Activated CD8-positive, alpha-beta memory T cell treated with anti-CD3 and anti-CD28 coated beads for 4 hours (primary cell): ENCODE measurements at places on chromosomes 3 and 15.

DNA sequence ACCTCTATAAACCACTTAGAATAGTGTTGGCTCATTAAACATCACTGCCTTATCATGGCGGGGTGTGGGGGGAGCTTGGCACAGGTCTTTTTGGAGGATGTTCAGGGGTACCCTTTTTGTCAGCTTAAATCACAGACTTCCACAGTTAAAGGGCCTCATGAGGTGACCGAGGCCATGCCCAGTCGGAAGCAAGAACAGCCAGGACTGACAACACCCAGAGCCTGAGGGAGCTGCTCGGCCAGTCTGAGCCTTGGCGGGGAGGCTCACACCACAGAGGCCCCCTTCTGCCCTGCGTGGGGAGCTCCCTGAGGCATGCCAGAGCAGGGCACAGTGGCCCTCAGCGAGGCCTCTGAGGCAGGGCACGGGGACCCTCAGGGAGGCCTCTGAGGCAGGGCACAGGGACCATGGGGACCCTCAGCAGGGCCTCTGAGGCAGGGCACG, 49.5 kb downstream of the UMPS start:
- no peak for DNase-seq

DNA sequence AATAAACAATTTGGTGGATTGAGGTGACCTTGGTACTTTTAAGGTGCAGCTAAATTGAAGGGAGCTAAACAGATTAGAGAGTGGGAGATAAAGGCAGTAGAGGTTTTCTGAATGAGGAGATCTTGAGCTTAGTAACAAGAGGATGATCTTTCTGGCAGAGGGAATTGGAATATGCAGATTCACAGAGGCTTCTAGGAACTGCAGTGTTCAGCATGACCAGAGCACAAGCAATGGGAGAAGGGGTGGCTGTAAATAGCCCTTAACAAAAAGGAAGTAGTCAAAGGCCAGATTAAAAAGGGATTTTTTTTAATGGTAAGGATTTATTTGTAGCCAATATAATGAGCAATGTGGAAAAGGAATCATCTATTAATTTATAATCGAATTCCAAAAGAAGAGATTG, 5.7 kb upstream of the BNIP2 start:
- no peak for DNase-seq

GRCh38 chr3:121998611-121999473, 23.2 kb downstream of the ILDR1 start:
- DNase-seq = no peak

DNA sequence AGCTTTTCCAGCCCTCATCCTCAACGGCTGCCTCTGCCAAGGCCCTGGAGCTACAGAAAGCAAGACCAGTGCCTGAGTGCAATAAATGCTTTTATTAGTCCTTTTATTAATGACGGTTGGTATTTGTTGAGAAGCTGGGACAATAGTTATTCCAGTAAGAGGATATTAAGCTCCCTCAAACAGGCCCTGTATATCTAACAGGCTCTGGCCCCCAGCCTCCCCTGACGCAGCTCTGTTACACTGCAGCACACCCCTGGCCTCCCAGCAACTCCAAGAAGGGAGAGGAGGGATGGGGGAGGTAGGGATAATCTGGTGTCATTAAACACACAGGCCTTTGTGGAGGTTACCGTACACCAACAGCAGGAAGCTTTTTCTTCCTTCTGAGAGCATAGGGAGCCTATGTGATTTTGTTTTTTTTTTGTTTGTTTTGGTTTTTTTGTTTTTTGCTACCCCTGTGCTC, 30.8 kb upstream of the MAGEF1 start:
- no peak for DNase-seq

- DNase-seq = peak; percentile 52
Observed at GRCh38 chr3:71069797-71070196, 513.7 kb downstream of the FOXP1 start.

- DNase-seq = no peak
Observed at GRCh38 chr3:55459838-55460237, 27.3 kb downstream of the WNT5A start.

DNA sequence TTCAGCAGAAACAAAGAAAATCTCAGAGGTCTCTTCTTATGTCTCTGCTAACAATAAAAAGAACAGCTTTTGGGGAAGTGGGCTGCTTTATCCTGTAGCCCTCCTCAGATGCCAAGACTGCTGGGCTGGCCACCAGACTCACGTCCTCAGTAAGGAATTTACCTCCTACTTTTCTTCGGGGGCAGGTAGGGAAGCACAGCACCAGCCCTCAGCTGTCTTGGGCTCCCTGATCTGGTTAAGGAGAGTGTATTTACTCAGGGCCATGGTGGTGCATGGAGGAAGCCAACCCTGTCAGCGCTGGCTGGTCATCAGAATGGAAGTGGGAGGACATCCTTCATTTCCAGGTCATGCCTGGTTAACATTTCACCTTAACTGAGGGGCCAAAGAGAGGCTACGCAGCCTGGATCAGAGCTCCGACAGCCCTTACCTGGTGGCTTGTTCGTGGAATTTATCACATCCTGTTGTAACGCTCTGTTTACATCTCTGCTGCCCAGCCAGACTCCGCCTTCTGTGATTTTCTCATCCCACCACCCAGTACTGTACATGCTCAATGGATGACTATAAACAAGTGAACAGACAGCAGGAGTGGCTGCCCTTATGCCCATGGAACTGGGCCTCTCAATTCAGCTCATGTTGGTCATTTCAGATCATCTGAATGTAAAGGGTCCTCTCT, 108.3 kb downstream of the IGF2BP2 start:
- no peak for DNase-seq

GRCh38 chr3:124318014-124318413, 326.1 kb upstream of the ROPN1 start:
- DNase-seq = no peak

GRCh38 chr3:146065573-146066006, 95.4 kb downstream of the PLOD2 start:
- DNase-seq = no peak

DNA sequence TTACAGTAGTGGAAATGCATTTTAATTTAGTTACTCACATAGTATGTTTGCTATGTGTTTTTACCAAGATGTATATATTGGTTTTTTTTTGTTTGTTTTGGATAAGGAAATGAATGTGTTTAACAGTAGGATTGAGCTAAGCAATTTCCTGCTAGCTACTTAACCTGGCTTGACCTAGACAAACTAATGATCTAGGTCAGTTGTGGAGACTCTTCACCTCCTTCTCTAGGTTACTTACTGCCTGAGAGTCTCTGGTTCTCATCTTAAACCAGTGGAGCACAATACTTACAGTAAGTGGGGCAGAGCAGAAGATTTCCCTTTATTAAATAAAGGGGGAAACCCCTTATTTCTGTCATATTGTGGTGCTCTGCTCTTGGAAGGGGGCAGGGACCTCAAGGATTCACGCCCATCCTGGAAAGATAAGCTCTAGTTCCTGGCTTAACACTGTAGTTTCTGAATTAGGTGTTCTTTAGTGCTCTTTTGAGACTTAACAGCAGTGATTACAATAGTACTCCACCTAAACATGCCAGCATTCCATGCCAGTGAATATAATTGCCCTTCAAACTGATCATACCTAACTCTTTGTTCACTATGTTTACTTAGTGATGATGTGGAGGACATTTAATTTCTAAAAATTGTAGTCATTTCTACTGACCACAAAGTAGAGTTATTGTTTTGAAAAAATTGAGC, 79.9 kb downstream of the UBP1 start:
- no peak for DNase-seq

DNA sequence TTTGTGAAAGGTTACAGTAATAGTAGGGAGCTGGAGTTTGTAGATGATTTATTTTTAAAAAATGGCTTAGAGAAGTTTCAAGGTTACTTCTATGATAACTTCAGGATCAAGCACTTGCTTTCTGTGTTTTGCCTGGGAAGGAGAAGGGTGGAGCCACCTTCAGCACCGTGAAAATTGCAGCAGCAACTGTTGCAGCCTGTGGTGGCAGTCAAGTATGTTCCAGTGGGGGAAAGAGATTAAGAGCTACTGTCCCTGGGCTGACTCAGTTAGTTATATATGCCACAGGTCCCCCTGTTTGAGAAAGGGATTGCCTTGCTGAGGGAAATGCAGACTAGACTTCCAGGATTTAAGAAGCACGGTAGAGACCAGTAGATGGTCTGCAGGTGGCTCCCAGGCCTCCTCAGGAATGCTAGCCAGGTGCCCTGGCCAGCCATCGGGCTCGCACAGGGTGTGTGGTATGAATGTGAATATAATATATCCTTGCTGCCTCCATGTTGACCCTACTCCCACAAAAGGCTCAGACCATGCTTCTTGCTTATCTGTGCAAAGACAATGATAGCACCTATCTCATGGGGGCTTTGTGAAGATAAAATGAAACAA, 389.5 kb downstream of the CACNA2D3 start:
- no peak for DNase-seq

- no peak for DNase-seq
Observed at GRCh38 chr15:67880651-67881182, 40.9 kb upstream of the RNU6-1 start.

- DNase-seq = no peak
Observed at GRCh38 chr15:50353251-50353974, 1.6 kb downstream of the GABPB1 start.

- no peak for DNase-seq
Observed at GRCh38 chr15:76964157-76964556, 30.8 kb upstream of the PSTPIP1 start.

DNA sequence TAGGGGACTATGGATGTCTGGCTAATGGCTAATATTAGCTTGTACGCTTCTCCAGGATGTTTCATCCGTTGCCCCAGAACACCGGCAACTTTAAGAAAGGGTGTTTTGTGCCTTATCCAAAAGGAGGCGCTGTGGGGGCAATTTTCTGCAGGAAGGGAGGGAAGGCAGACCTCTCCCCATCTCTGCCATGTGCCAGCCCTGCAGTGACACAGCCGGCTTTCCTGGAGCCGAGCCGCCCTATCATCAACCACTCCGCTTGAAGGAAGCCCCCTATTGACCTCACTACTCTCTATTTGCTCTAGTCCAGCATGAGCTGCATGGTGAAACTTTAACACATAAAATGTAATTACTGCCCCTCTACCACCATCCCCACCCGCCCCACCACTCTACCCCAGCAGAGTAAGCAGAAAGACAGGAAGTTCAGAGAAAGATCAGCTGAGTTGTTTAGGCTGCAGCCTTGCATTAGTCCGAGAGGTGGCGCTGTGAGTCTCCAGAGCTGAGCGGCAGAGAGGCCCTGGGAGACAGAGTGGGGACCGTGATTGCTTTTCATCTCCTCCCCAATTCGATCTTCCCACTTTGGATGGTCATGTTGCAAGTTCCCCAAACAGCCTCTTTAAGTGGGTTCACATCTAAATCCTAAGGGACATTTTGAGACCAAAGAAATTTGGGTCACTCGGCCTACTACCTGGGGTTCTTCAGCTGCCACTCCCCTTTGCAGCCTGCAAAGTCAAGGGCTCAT, 24.5 kb upstream of the RAD18 start:
- no peak for DNase-seq

DNA sequence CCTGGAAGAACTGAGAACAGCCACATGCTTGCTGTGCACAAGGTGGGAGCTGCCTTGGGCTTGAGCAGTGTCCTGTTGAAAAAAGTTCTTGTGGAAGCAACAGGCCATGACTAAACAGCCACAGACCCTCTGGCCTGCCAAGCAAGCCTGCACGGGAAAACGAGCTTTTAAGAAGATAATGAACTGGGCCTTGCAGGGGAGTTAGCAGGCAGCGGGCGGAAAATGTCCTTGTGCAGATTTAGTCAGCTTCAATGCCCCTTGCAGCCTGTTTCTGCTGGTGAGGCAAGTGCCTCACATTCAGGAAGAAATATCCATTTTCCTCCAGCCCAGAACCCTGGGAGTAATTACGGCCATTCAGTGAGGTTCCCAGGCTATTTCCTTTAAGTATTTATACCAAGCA, 126.2 kb upstream of the KLHL25 start:
- DNase-seq = no peak

GRCh38 chr3:156455839-156456238, 99.1 kb downstream of the SSR3 start:
- DNase-seq = no peak

DNA sequence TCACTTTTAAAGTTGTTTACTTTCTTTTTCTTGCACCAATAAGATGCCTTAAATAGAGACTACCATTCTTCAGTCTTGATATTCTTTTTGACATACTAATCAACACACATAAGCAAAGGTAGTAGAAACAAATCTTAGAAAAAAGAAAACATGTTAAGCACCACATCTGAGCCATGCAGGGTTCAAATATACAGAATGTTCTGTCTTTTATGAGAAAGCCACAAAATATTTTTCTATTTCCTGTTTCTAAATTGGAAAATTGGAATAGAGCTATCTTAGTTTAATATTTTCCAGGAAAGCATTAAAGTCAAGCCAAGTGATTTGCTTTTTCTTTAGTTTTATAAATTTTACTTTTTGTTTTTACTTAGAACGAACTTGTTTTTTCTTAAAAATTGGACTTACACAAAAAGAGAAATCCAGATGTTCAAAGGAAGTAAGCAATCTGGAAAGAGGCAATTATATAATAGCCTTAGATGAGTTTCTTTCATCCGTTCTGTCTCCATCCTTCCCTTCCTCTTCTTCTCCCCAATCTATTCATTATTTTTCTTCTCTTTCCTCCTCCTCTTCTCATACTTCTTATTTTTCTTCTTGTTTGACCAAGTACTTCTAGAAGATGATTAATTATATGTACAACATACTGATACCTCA, 731.7 kb downstream of the SQOR start:
- DNase-seq = no peak

DNA sequence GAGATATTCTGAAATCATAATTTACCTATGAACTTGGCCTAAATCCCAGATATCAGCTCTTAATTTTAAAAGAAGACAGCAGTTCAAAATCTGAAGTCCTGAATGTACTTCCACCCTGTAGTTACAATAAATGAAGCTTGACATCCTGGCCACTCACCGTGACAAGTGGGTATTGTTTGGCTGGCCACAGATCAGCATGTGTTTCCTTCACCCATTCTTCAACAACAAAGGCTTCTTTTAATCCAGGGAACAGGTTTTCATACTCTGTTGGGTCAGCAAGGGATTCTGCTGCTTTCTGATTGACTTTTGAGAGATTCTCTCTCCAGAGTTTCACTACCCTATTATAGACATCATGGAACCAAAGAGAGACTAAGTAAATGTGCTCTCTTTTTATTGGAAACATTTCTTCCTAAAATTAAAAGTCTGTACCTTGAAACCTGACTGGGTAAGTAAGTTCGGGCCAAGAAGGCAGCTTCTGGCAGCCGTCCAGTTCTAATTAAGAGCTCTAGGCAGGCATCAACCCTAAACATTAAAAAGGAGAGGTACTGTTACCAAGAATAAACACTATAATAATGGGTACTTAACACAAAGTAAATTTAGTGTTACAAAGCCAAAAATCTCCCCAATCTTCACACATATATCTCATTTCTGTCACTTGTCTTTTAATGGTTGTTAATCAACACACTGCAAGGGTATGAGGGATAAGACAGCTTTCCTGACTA, 15.2 kb downstream of the MRPS22 start:
- DNase-seq = no peak
